ENCODE measurements at places on chromosomes 4 and X.

DNA sequence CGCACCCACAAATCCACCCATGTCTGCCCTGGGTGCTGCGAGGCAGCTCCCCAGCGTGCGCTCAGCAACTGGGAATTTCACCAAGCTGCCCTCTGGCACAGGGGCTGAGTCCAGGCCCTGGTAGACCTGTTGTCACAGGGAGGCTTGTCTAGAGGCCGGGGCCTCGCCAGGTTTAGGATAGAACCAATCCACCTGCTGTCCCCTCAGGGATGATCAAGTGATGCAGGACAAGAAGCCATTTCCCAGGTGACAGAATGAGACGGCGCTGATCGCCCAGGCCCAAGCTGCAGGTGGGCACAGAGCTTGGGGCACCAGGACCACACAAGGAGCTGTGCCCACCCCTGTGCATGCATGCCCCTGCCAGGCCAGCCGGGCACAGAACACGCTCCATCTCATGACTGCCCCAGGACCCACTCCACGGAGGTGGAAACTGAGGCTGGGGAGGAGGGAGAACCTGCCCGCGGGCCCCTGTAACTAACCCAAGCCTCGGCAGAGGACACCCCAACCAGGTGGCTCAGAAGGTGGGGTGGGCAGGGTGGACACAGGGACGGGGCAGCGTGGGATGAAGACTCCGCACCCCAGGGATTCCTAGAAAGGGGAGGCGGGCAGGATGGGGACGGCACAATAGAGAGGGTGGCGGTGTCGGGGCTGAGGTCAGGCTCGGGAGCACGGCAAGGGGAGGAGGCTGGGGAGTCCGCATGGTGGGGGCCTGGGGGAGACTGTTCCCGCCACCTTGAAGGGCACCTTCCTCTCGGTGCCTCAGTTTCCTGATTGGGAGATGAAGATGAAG lies 78.0 kb downstream of the ZFYVE28 start:
- no peak for DNase-seq

- no peak for DNase-seq
These were observed 38.6 kb downstream of the UNC5C start for GRCh38 chr4:95510145-95510544.

GRCh38 chr4:134883831-134884449 lies 682.4 kb upstream of the PABPC4L start:
- DNase-seq, result no peak

- DNase-seq, result no peak
These were observed 478.4 kb upstream of the ADGRL3 start for GRCh38 chr4:60721685-60722084.

GRCh38 chr4:78621395-78621794 lies 69.8 kb downstream of the ANXA3 start:
- DNase-seq, result no peak
